ENCODE measurements at places on chromosomes 5 and 9. TPM values are rescaled to one million over a fixed set of nuclear protein-coding genes. Genes with fewer than 3 reads are reported as not detected.

- peaks cover 22% of the 10 kb centered on the region for H3K36me3 ChIP-seq
- peak overlapping the region; percentile 88 for H3K27ac ChIP-seq
- peak; percentile 20 for DNase-seq
- H3K4me1 ChIP-seq, result peaks cover 55% of the 10 kb centered on the region
- H3K4me3 ChIP-seq, result peak overlapping the region; percentile 92
- no peaks in the 10 kb centered on the region for H3K27me3 ChIP-seq
These were observed 1.9 kb downstream of the NOTCH1 start for GRCh38 chr9:136543830-136544547.

GRCh38 chr9:93141771-93142483, 7.9 kb upstream of the NINJ1 start:
- peaks cover 12% of the 10 kb centered on the region for H3K36me3 ChIP-seq
- no peaks in the 10 kb centered on the region for H3K27me3 ChIP-seq
- DNase-seq, result no peak

DNA sequence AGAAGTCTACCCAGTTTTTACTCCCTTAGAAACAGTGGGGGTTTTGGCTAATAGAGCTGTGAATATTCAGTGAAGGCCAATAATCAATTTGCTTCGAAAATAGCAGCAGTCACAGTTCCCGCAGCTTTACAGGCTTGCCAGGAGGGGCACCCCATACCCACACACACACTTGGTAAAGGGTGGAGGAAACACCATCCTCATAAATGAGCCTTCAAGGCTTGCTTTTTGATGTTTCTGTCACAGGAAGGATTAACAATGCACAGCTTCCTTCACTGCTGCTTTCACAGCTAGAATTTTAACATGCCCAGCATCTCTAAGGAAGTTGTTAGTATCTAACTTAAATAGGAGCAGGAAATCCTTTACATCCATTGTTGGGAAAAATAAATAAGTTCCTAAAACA, 1247.5 kb upstream of the C9orf72 start:
- DNase-seq, result no peak
- H3K36me3 ChIP-seq, result no peaks in the 10 kb centered on the region
- H3K4me1 ChIP-seq, result no peaks in the 10 kb centered on the region
- H3K27ac ChIP-seq, result no peak overlapping the region

The IRGM gene
- 2.3 TPM for total RNA-seq

The PCDHB3 gene
- not detected for total RNA-seq

DNA sequence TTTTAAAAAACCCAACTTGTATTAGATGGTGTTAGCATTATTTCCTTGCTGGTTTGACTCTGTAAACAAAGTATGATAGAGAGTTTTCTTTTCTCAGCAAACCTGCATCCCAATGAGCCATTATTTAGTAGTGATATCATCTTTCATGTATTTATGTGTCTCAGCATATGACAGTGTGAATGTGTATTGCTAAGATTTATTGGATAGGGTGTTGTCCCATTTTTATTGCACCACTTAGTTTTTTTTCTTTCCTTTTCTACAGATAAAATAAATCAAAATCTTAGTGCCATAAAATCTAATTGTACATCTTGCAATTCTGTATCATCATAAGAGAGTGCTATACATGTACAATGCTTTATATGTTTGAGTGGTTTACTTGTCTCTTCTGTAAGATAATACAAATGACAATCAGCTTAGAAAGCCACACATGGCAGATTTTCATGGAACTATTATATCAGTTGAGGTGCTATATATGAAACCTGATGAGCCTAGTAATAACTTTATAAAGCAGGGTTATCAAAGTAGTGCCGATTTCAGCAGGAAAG, 149.2 kb upstream of the CYLC2 start:
- H3K36me3 ChIP-seq, result no peaks in the 10 kb centered on the region
- H3K4me1 ChIP-seq, result no peaks in the 10 kb centered on the region
- no peak for DNase-seq
- no peak overlapping the region for H3K27ac ChIP-seq

DNA sequence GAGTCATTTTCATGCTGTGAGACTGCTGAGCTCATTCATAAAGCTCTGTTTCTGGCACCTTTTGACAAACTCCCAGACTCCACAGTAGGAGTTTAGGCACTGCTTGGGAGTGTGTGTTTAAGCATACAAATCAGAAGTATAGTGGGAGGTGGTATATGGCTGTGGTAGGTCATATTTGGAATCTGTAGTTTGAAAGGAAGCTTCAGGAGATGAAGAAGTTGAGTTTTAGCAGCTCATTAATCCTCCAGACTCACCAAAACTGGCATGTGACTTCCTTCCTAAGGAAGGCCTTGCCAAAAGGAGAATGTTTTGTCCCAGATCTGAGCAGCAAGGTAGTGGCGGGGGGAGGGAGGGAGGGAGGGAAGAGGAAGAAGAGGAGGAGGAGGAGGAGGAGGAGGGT, 52.8 kb downstream of the SAXO1 start:
- H3K4me3 ChIP-seq, result no peak overlapping the region
- no peak for DNase-seq
- H3K4me1 ChIP-seq, result peaks cover 10% of the 10 kb centered on the region
- H3K27ac ChIP-seq, result no peak overlapping the region
- H3K36me3 ChIP-seq, result no peaks in the 10 kb centered on the region
- no peaks in the 10 kb centered on the region for H3K27me3 ChIP-seq

The SPATA31C1 gene
- not detected for total RNA-seq

The INSYN2B gene
- total RNA-seq, result not detected

GRCh38 chr9:133942206-133942975, 49.7 kb downstream of the VAV2 start:
- DNase-seq, result no peak
- no peaks in the 10 kb centered on the region for H3K4me1 ChIP-seq
- H3K27ac ChIP-seq, result no peak overlapping the region
- H3K27me3 ChIP-seq, result no peaks in the 10 kb centered on the region

DNA sequence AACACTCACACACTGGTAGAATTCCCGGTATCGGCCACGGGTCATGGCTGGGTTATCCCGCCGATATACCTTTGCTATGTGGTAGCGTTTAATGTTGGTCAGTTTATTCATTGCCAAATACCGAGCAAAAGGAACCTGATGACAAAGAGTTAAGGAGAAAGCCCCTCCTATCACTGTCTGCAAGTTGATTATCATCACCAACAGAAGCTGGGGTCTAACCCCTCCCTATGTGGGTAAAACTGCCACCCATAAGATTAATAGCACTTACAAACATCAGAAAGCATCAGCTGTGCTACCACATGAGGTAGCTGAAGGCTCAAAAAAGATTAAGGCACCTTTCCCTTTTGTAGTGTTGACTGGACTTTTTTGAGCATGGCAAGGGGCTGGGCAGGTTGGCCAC, 5.6 kb upstream of the DND1 start:
- no peak for DNase-seq
- H3K36me3 ChIP-seq, result peaks cover 32% of the 10 kb centered on the region
- no peak overlapping the region for H3K4me3 ChIP-seq
- no peak overlapping the region for H3K27ac ChIP-seq
- H3K27me3 ChIP-seq, result no peaks in the 10 kb centered on the region
- peaks cover 3% of the 10 kb centered on the region for H3K4me1 ChIP-seq
